ENCODE measurements at places on chromosomes 2 and 18.

GRCh38 chr2:129728035-129728972, 251.2 kb upstream of the RAB6C start:
- no peak for DNase-seq

DNA sequence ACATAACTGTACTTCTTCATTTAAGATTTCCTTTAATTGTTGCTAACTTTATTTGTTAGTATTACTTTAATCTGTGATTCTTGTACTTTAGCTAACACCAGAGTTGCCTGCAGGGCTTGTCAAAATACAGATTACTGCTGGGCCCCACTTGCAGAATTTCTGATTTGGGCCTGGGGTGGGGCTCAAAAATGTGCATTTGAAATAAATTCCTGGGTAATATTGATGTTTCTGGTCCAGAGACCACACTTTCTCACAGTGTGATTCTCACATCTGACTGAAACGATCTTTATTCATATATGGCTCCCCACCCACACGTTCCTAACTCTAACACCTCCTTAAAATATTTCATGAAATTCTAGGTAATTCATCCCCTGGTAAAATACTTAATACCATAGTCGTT, 452.6 kb upstream of the ACVR2A start:
- no peak for DNase-seq

DNA sequence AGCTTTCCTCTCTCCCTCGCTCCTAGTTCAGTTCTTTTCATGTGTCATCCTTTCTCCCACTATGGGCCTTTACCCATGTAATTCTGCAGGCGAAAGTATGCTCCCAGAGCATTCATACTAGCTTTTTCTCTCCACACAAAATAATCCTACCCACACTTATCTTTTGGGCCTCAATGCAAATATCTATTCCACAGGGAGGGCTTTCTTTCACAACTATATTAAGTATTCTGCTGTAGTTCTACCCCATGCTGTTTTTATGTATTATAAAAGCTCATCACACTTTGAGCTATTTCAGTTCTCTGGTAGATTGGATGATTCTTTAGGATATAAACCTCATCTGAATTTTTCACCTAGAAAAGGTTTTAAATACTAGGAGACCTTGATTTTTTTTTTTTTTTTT, 774.6 kb upstream of the CRIM1 start:
- DNase-seq: no peak

DNA sequence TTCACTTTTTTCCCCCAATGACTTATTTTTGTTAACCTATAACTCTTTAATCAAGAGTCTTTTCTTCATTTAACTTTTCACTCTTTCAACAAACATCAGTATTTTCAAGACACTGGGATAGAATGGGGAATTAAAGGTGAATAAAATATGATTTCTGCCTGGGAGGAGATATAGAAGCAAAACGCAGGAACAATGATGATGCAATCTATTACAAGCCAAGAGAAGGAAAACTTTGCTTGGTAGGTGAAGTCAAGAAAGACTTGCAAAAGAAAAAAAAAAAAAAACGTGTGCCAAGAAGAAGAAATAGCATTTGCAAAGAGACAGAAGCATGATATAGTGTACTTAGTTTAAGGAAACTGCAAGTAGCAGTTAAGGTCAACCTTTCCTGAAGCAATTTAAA, 207.3 kb upstream of the KCNH7 start:
- no peak for DNase-seq

- no peak for DNase-seq
Observed at GRCh38 chr2:234026693-234027254, 23.7 kb upstream of the SPP2 start.

DNA sequence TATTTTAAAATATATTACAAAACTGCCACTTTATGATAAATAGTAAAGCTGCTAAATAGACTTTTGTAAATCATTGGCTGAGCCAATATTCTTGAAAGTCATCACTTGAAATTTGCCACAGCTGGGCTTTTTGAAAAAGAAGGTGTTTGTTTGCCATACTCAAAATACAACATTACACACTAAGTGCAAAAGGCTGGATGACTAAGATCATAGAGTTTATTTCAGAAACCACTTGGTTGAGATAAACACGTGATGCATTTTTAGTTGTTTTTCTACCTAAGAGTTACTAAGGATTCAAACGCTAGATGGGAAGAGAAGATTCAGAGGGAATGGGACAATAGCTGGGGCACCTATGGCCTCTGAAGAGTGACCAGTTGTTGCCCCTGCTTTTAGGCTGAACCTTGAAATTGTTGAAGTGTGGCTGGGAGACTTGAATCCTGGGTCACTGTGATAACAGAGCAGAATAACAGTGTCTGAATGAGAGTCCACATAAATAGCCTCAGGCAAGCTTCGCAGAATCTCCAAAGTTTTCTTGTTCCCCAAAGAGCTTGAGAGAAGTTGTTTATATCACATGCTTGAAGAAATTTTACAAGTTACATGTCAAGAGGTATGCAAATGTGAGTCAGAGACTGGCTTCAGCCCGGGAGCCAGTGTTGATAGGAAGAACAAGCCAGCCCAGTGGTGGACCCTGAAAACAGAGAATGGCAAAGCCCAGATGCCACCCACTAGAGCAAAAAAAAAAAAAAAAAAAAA, 409.8 kb downstream of the GPD2 start:
- DNase-seq: no peak

GRCh38 chr2:73006969-73007710, 64.4 kb downstream of the SFXN5 start:
- DNase-seq: no peak

GRCh38 chr2:190655113-190655512, 6.2 kb downstream of the NAB1 start:
- peak; percentile 7 for DNase-seq

DNA sequence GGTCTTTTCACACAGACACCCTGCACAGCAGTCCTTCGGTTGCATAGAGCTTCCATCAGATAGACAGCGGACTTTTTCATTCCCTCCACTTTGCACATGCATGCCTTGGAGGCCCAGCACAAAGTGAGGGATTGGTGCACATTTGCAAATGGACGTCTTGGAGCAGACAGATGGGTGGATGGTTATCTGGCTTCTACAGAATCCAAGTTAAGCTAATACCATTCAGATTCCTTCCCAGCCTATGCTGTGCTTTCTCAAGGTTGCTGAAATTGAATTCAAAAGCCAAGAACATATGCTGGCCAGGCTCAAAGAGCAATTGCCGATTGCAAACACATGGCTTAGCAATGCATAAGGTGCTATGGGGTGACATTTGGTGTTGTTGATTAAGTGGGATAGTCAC, 186.4 kb downstream of the VAPA start:
- no peak for DNase-seq

DNA sequence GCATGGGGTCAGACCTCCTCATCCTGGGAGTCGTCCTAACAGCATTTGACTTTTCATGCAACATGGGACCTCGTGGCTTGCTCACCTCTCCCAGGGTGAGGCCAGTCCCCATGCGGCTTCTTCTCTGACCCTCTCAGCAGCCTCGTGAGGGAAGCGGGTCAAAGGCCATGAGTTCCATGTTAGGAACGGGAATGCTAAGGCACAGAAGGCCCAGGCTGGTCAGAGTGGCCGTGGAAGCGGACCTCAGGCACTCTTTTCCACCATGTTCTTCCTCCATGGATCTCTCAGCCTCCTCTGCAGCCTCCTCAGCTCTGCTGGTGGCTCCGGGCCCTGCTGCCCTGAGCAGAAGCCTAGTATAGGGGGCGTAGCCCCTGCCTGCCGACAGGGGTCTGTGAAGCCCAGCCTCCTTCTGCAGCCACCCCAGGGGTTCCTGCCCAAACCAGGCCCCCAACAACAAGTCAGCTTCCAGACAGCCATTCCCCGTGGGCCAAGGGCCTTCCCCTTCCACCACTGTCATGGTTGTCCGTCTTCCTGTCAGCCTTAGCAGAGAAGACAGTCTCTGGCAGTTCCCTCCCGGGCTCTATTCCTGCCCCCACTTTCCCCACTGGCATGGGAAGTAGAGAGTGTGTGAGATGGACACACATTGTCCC, 60.0 kb upstream of the OTOF start:
- no peak for DNase-seq

- DNase-seq: no peak
Observed at GRCh38 chr2:128324008-128324896, 5.6 kb upstream of the HS6ST1 start.

- DNase-seq: no peak
Observed at GRCh38 chr2:159399716-159400415, 113.4 kb upstream of the WDSUB1 start.

GRCh38 chr2:5749347-5749746, 57.2 kb downstream of the SOX11 start:
- no peak for DNase-seq

DNA sequence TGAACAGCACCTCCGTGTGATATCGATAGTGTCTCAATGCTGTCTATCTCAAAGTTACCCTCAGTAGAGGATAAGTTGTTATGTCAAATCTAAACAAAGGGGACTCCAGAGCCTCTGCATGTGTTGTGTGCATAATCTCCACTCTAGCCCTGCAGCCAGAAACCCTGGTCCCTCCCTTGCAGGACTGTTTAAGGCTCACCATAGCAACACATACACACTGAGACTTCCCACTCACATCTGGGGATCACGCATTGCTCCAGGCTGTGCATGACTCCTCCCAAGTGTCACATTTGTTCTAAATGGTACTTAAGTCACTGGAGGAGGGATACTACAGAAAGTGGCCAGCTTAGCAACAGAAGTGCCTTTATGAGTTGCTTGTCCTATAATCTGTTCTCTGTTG, 258.6 kb upstream of the CRIM1 start:
- DNase-seq: peak; percentile 11

DNA sequence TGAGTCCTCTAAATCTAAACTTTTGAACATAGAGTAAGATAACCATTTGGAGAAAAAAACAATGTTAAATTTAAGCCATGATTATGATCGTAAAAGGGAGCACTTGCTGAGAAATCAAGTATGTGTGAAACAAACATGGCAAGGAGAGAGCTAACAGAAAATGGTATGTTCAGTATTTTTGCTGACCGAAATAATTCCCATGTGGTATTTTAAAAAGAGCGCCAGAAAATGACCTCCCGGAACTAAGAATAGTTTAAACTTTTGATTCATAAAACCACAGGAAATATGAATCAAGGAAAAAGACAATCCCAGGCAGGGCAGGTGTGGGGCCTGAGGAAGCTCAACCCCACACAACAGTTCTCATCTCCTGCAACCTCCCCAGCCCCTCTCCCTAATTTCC, 74.2 kb downstream of the DOCK10 start:
- DNase-seq: no peak

GRCh38 chr2:237904831-237905599, 45.6 kb downstream of the RAMP1 start:
- DNase-seq: no peak

GRCh38 chr18:7557973-7558372, 9.1 kb upstream of the PTPRM start:
- no peak for DNase-seq

GRCh38 chr2:30336084-30336483, 104.8 kb downstream of the LBH start:
- no peak for DNase-seq

DNA sequence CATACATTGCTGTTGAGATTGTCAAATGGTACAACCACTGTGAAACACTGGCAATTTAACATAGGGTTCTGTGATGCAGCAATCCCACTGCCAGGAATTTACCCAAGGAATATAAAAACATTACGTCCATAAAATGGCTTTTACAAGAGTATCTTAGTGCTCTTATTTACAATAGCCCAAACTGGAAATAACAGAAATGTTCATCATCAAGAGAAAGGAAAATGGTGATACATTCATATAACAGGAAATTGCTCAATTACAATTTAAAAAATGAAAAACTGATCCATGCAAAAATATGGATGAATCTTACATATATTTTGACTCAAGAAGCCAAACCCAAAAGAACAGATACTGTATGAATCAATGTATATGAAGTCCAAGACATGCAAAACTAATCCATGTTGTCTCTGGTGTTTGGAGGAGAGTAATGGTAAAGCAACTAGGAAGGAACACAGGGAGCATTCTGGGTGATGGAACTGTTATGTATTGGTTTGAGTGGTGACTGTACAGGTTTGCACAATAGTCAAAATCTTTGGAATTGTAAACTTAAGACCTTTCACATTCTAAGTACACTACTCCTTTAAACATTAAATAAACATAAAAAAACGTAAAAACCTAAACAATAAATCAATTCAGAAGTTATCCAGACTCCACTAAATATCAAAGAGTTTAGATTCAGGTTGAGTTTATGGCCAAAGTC, 104.8 kb upstream of the WDR75 start:
- DNase-seq: no peak

DNA sequence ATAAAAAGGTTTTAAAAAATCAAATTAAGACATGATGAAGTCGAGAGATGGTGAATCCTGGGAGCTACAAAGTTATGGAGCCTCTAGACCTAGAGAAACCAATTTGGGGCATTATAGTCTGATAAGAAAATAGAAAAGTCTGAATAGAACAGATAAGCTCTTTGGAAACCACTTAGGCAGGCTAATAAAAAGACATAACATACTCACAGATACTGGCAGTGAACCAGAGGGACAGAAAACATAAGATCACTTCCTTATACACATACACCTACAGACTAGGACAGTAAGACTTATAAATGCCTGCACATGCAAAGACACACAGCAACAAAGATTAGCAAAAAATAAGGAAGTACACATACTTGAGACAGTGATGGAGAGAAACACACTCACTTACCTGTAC, 20.0 kb downstream of the SMC6 start:
- no peak for DNase-seq

DNA sequence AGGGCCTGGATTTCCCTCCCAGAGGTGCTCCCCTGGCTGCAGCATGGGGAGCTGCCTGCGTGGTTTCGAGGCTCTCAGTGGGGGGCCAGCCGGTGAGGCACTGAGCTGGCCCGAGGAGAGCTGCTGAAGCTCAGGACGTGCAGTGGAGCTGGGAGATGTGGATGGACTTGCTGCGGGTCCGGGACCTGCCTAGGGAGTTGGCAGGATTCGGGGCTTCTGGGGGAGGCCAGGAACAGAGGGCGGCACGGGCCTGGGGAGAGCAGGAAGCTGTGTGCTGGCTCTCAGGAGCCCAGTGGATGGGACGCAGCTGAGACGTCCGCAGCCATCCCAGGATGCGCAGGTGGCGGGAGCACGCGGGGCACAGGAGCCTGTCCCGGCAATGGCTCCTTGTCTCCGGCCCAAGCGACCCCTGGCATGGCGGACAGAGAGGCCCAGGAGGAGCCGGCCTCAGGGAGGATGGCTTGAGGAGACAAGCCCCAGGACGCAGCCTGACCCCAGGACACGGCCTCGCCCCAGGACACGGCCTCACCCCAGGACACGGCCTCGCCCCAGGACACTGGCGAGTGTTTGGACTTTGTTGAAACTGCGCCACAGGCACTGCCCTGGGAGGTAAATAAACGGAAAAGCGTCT, 116.1 kb downstream of the NFATC1 start:
- DNase-seq: no peak

GRCh38 chr2:100518801-100519200, 44.0 kb upstream of the PDCL3 start:
- DNase-seq: no peak

- DNase-seq: peak; percentile 41
Observed at GRCh38 chr2:148896136-148896535, 21.1 kb downstream of the KIF5C start.

DNA sequence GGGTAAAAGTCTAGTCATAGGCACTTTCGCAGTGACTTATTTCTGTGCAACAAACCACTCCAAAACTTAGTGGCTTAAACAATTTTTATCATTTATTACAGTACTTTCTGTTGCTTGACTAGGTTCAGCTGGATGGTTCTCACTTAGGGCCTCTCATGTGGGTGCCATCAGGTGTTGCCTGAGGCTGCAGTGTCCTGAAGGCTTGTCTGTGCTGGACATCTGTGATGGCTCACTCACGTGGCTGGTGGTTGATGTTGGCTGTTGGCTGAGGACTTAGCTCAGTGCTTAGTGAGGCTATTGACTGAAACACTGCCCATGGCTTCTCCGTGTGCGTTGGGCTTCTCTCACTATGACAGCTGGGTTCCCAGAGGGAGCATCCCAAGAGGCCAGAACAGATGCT, 81.4 kb upstream of the GCFC2 start:
- DNase-seq: no peak

Measured in DMS53 (cell line).